ENCODE measurements at places on chromosomes 3 and 15. TPM values are rescaled to one million over a fixed set of nuclear protein-coding genes. Genes with fewer than 3 reads are reported as not detected.

Gene SETD2
- total RNA-seq, result 49.3 TPM

Gene LEO1
- total RNA-seq, result 10.0 TPM

Gene ZNF662
- total RNA-seq, result 11.8 TPM

Gene DLG1
- 67.9 TPM for total RNA-seq

Gene GOLIM4
- total RNA-seq, result 42.8 TPM

Gene MYZAP
- total RNA-seq, result 6.2 TPM

Gene TMC3
- not detected for total RNA-seq

Gene MAP3K13
- total RNA-seq, result 24.7 TPM

Gene GATM
- 26.7 TPM for total RNA-seq

Gene ZCWPW2
- 2.4 TPM for total RNA-seq

Gene PLXND1
- 241 TPM for total RNA-seq

Gene TMEM212
- total RNA-seq, result not detected

Gene SI
- 0.14 TPM for total RNA-seq

Gene RNF168
- total RNA-seq, result 19.9 TPM

Gene FBXO40
- total RNA-seq, result 1.5 TPM

Gene ZPLD1
- total RNA-seq, result 12.3 TPM

Gene NANOGP8
- not detected for total RNA-seq

Gene KNG1
- not detected for total RNA-seq

Gene DUOXA1
- 5.3 TPM for total RNA-seq

Gene PLS1
- total RNA-seq, result not detected

Gene GXYLT2
- 13.7 TPM for total RNA-seq

Gene SV2B
- total RNA-seq, result 3.4 TPM

Gene GNB5
- total RNA-seq, result 18.3 TPM

Gene PLA2G4E
- not detected for total RNA-seq

Gene ARPIN
- total RNA-seq, result 24.7 TPM

Gene CD86
- 5.0 TPM for total RNA-seq

Gene AADAC
- total RNA-seq, result 0.14 TPM

Gene ACKR2
- total RNA-seq, result 17.0 TPM

Gene SLC7A14
- not detected for total RNA-seq

Gene TSEN2
- 13.8 TPM for total RNA-seq

Gene ARL13B
- total RNA-seq, result 12.3 TPM

All from posterior vena cava (tissue), 2 donors.